ENCODE measurements at places on chromosomes 6 and 20.

- DNase-seq: no peak
Measured at GRCh38 chr20:44792796-44793195, 17.6 kb downstream of the RIMS4 start.

DNA sequence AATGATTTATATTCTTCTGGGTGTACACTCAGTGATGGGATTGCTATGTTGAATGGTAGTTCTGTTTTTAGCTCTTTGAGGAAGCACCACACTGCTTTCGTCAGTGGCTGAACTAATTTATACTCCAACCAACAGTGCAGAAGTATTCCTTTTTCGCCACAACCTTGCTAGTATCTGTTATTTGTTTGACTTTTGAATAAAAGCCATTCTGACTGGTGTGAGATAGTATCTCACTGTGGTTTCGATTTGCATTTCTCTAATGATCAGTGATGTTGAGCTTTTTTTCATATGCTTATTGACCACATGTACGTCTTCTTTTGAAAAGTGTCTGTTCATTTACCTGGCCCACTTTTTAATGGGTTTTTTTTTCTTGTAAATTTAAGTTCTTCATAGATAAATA, 583.8 kb upstream of the ARID1B start:
- DNase-seq: no peak

DNA sequence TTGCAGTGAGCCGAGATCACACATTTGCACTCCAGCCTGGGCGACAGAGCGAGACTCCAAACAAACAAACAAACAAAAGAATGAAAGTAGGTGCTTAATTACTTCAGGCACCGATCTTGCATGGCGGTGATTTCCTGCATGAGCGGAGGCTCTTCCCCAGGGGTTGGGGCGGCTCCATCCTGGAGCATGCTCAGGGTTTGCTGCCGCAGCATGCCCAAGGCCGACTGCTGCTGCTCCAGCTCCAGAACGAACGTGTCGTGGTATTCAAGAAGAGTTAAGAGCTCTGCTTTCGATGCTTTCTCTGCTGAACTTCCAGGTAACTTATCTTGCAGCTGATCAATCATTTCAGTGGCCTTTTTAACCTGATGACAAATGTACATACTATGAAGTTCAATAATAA, 313.8 kb downstream of the SYNE1 start:
- DNase-seq: no peak

DNA sequence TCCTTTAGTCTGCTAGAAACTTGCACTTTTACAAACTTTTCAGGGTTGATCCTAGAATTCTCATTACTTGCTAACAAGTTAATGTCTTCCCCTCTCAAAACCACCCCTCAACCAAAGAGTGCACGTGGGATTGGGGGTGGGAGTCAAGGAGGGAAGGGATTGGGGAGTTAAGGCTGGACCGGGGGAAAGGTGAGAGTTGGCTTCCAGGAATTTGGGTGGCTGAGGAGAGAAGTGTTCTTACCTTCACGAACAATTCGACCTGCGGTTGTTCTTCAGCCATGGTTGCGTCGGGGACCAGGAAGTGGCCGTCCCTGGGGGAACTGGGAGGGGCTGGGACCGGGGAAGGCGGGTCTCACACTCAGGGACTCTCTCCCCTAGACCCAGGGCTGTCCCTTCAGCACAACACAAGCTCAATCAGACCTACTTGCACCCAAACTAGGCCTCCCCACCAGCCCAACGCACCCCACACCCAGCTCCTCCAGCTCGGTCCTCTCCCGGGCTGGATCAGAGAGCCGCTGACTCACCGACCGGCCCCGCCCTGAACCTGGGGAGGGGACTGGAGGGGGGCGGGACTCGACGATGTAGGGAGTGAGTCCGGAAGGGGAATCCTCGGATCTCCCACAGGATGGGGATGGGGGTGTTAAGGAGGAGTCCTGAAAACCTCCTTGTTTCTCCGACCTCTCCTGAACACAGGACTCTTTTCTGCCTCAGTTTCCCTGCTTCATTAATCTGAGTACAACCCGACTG, at the start of gene CLIC1:
Gene CLIC1, minus strand, starts transcription at position 510 of the 747 bp plus-strand sequence. Its CDS starts 230 bp downstream, at position 280.
- DNase-seq: no peak

DNA sequence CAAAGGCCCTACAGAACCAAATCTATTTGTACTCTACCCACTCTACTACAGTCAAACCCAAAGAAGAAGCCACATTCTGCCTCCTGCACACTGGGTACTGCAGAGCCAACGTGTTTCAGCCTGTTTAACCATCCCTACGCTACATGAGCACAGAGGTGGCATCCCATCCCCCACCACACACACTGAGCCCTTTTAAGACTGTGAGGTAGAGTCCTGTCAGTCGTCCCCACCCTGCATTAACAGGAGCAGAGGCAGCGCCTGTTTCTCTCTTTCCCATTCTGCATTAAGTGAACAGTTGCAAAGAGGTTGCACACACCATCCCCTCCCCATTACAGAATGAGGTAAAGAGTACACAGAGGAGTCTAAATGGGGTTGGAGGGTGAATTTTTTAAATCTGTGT, 5.2 kb upstream of the RSPH4A start:
- DNase-seq: no peak

DNA sequence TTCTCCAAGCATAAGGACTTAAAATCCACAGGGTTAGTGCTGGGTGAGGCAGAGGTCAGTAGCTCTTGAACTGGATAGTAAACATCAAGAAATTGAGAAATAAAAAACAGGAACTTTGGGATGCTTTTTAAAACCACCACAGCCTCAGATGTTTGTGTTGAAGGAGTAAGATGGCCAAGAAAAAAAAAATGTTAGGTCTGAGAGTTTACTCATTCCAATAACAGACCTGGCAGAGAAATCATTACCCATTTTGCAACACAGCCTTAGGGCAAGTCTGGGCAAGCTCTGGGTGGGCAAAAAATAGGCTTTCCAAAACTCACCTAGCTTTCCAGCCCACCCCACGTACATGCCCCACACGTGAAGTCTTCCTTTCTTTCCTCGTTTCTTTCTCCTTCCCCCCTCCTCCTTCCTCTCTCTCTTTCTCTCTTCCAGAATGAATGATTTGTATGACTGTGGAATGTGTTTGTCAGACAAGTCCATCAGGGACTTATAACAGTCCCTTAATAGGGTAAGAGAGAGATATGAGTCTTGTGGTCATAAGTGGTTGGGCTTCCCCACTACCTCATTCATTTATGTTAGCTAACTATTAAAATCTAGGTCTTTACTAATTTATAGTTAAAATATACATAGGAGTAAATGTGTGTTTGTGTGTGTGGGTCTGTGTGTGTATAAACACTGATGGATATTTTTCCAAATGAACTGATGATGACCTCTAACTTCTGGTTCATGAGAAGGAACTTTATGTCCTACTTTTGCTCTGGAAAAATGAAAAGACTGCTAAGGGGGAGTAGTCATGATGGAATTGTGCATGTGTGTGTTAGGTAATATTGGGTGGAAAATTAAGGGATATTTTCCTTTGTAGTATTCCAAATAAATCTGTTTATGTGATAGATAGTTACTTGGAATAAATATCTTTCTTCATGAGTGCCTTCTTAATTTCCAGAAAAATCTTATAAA, 18.0 kb upstream of the DSE start:
- no peak for DNase-seq

GRCh38 chr6:90110971-90111370, 185.7 kb downstream of the BACH2 start:
- DNase-seq: no peak

- DNase-seq: no peak
Measured at GRCh38 chr6:14828201-14828611, 417.7 kb upstream of the JARID2 start.

DNA sequence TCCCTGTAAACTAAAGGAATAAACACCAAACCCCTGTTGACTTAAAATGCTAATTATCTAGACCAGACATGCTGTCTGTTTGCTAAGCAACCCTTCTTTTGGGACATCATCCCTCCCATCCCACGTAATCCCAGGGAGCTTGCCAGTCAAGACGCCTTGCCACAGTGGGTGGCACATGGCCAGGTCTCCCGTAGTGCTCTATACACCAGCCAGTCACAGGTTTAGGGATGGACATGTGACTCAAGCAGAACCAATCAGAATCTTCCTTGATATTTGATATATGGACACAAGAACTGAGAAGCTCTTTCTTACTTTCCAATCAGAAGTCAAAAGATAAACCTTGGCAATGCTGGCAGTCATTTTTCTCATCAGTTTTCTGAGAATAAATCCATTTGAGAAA, 60.0 kb downstream of the CNKSR3 start:
- no peak for DNase-seq

GRCh38 chr20:57425150-57426013, 34.2 kb downstream of the RBM38 start:
- no peak for DNase-seq

- no peak for DNase-seq
Measured at GRCh38 chr6:14321992-14322772, 204.6 kb downstream of the CD83 start.

DNA sequence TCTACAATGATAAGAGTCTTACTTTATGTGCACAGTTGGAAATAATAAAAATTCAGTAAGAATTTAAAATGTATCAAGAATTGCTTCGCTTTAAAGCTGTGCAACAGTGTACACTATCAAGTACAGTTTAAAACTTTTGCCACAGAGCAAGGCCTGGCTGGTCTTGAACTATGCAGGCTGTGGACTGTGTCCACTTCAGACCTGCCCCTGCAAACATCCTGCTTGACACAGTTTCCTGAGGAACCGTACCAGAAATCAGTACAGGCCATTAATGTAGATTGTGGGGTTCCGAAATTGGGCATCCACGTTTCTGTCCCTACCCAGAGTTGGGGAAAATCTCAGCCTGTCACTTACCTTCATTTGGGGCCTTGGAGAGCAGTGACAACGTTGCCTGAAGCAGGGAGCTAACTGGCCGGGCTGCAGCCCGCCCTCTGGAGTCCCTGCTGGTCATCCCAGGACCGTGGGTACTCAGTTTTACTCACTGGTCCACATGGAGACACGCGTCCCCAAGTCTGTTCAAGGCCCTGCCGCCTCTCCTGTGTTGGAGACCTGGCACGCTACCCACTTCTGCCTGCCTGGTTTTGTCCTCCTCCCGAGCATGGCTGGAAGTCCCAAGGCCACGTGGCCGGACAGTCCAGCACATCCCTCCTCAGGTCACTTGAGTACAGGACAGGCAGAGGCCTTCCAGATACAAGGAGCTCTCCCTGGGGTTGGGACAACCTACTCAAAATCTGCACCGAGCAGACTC, 8.4 kb downstream of the NINL start:
- DNase-seq: no peak

- DNase-seq: no peak
Measured at GRCh38 chr6:158649289-158650143, at the start of gene SYTL3. Gene SYTL3, plus strand, starts transcription at chr6:158650054. Its CDS starts 13,215 bp downstream, at chr6:158663269.

DNA sequence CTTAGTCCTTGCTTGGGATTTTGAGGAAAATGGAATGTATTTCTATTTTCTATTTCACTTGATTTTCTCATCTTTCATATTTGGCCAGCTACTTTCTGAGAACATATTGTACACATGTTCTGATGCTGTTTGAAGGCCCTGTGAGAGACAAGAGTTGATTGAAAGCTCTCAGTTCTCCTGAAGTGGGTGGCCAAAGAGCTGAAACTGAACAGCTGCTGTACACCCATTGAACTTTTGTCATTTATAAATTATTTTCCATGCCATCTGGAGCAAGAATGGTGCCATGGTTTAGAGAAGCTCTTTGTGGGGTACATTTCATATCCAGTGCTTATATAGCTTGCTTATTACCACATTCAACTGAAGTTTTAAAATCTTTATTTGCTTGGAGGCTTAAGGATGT, 298.3 kb downstream of the PRL start:
- DNase-seq: no peak

DNA sequence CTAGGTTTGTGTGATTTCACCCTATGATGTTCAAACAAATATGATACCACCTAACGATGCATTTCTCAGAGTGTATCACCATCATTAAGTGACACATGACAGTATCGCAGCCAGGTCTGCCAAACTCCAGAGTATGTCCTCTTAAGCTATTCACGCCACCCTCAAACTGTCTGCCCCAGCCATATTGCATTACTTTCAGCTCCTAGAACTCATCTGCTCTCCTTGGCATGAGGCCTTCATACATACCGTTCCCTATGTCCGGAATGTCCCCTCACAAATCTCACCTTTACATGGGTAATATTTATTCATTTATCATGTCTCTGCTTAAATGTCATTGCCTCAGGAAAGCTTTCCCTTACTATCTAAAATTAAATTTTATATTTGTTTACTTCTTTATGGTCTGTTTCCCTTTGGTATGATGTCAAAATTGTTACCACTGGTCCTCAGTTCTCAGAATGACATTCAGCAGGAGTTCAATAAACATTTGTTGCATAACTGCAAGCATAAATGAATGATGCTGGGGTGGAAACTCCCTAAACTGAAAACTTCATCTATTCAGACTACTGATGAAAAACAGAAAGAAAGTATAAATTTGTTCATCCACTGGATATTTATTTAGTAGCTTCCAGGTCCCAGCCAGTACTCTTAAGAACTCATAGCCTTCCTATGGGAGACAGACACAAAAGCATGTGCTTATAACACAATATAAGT, 3.2 kb downstream of the SESN1 start:
- no peak for DNase-seq

GRCh38 chr6:163579880-163580295, 165.4 kb downstream of the QKI start:
- DNase-seq: peak; percentile 7

DNA sequence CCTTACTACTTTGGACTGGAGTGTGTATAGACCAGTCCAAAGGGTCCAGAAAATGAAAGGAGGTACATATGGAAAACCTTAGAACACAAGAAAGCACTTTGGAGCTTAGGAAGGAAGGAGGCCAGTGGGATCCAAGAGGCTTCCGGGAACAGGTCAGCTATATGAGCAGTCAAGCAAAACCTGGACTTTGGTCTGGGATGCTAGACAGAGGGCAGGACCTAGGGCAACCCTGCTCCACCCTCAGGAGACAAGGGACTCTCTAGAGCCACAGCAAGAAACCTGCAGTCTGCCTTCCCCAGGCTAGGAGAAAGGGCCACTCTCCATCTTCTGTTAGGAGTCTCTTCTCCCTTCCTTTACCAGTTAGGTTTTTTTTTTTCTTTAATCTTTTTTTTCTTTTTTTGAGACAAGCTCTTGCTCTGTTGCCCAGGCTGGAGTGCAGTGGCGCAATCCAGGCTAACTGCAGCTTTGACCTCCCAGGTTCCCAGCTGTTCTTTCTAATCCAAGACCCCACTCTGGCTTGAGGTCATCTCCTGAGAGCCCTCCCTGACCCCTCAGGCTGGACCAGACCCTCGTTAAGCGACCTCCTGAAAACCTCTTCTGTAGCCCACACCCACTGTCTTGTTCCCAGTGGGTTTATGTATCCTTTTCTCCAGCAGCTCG, 4.6 kb downstream of the KCNK5 start:
- DNase-seq: no peak

- peak; percentile 12 for DNase-seq
Measured at GRCh38 chr20:48921883-48922820, 641 bp downstream of the ARFGEF2 start.

DNA sequence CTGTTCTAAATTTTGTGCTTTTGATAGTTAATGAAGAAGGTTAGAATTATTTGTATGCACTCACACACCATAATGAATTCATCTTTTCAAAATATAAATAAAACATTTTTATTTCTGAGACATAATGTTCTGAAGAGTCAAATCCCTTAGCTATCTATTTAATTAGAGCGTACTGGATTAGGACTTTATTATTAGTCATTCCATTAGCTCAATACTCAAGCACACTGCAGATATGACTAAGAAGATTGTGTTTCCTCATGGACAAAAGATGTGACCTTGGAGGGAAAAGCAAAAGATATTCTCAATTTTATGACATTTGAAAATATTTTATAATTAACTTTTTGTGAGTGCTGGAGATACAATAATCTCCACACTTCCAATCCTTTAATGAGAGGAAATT, 666.4 kb downstream of the CD109 start:
- no peak for DNase-seq

- peak; percentile 57 for DNase-seq
Measured at GRCh38 chr6:87700397-87701343, 1.4 kb downstream of the AKIRIN2 start.
